IMR-90 (cell line): ENCODE measurements at places on chromosomes 5 and 9. TPM values are rescaled to one million over a fixed set of nuclear protein-coding genes. Genes with fewer than 3 reads are reported as not detected.

ZFAND5 gene
- total RNA-seq: 35.8 and 53.3 TPM in 2 replicates

ZNF883 gene
- 0.54 and 0.83 TPM in 2 replicates for total RNA-seq

BTNL3 gene
- total RNA-seq: not detected in 2 replicates

PRDM9 gene
- total RNA-seq: not detected in 2 replicates

SH2D3C gene
- under 0.01 and 0.28 TPM in 2 replicates for total RNA-seq

IL31RA gene
- 0.56 and 0.90 TPM in 2 replicates for total RNA-seq

LCN12 gene
- total RNA-seq: not detected in 2 replicates

SLC1A3 gene
- total RNA-seq: 0.56 and 1.3 TPM in 2 replicates

CCL28 gene
- under 0.01 TPM in 2 replicates for total RNA-seq

CD74 gene
- 0.18 and 0.28 TPM in 2 replicates for total RNA-seq

PTGDS gene
- not detected in 2 replicates for total RNA-seq

CDX1 gene
- 0.18 TPM in 1 of 2 replicates, not detected in the other for total RNA-seq

SPATA6L gene
- total RNA-seq: 0.18 and 0.28 TPM in 2 replicates

GABRA1 gene
- total RNA-seq: not detected in 2 replicates

GFI1B gene
- not detected in 2 replicates for total RNA-seq

LRRC19 gene
- total RNA-seq: not detected in 2 replicates

FAM151B gene
- total RNA-seq: 2.8 and 2.9 TPM in 2 replicates

ERMP1 gene
- total RNA-seq: 4.7 and 5.0 TPM in 2 replicates

CDC37L1 gene
- total RNA-seq: 6.6 and 12.8 TPM in 2 replicates

ADAMTS16 gene
- total RNA-seq: 0.18 and 0.28 TPM in 2 replicates

GMCL2 gene
- total RNA-seq: not detected in 2 replicates

LTC4S gene
- not detected in 2 replicates for total RNA-seq

RLN1 gene
- not detected in 2 replicates for total RNA-seq

F2RL1 gene
- 9.4 and 12.4 TPM in 2 replicates for total RNA-seq

GRM6 gene
- not detected in 2 replicates for total RNA-seq

IFNA21 gene
- total RNA-seq: not detected in 2 replicates

TRPM3 gene
- not detected in 2 replicates for total RNA-seq

ECPAS gene
- total RNA-seq: 54.8 and 78.9 TPM in 2 replicates

CDC20B gene
- not detected in 2 replicates for total RNA-seq
